ENCODE measurements at places on chromosomes 16 and 17.

DNA sequence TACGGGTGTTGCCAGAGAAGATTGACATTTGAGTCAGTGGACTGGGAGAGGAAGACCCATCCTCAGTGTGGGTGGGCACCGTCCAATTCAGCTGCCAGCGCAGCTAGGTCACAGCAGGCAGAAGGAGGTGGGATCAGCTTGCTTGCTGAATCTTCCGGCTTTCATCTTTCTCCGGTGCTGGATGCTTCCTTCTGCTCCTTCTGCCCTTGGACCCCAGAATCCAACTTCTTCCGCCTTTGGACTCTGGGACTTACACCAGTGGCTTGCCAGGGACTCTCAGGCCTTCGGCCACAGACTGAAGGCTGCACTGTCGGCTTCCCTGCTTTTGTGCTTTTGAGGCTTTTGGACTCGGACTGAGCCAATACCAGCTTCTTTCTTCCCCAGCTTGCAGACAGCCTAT, 46.1 kb upstream of the RPL38 start:
- no peak for DNase-seq

GRCh38 chr17:72448019-72448418, 327.2 kb downstream of the SOX9 start:
- no peak for DNase-seq

DNA sequence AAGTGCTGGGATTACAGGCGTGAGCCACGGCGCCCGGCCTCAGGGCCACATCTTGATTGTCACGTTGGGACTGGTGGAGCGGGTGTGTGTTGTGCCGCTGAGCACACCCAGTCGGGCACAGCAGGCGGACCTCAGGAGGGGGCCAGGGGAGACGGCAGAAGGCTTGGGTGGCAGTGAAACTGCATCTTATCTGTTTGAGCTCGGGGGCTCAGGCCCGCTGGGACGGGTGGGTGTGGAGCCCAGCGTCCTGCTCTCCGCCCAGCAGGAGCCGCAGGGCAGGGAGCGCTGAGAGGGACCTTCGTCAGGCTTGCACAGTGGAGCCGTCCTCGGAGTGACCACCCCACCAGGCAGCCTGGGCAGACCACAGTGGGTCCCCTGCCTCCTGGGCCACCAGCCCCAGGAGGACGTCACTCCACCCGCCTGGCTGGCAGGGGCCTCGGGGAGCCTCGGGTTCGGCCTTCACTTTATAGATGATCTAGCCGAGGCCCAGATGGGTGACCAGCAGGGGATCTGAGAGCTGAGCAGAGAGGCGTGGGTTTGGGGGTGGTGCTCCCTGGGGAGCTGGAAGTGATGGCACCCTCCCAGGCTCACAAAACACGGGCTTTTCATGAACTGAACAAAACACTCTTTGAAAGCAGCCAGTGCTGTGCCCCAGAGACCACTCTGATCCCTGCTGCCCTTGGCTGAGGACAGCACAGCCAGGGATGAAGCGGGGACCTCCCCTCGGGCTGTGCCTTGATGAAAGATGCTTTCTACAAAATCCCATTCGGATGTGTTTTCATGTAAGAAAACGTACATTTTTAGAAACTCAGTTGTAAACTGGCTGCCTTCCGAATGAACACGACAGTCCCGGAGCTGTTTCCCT, 181.1 kb downstream of the SEC14L1 start:
- DNase-seq: no peak

DNA sequence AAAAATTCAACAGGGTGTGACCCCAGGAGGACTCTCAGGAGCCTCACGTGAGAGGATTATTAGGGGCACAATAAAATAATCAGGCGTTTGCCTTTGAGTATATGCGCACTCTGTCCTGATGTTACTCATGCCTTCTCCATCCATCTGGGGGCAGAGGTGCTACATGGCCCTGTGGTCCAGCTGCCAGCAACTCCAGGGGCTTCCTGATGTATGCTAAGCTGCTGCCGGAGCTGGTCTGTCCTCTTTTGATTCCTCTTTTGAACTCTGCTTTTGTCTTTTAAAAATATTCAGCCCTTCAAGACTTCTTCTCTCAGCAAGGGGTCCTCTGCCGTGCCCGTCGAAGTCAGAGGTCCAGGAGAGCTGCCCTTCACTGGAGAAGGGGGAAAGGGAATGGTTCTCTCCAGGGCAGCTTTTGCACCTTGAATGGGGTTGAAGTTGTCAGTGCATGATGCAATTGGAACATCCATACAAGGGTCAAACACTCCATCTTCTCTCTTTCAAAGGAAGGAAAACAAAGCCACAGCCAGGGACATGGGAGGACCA, 431.4 kb downstream of the SHISA9 start:
- no peak for DNase-seq

- DNase-seq: no peak
Observed at GRCh38 chr16:51111759-51112158, 39.3 kb downstream of the SALL1 start.

GRCh38 chr17:3851461-3852100, 5.5 kb upstream of the NCBP3 start:
- DNase-seq: no peak

DNA sequence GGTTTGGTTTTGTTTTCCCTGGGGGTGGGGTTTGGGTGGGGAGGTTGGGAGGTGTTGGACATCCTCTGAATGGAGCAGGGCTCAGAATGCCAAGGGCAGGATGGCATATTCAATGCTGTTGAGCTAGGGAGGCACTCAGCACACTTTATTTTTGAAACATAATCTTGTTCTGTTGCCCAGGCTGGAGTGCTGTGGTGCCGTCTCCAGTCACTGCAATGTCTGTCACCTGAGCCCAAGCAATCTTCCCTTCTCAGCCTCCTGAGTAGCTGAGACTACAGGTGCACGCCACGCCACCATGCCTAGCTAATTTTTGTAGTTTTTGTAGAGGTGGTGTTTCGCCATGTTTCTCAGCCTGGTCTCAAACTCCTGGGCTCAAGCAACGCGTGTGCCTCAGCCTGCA, 186.1 kb downstream of the RPTOR start:
- DNase-seq: no peak

- DNase-seq: no peak
Observed at GRCh38 chr17:19867079-19867328, 732 bp downstream of the ULK2 start.
